ENCODE measurements at places on chromosomes 1 and 21.

- no peak for DNase-seq
These were observed 136.8 kb upstream of the USP25 start for GRCh38 chr21:15592957-15593356.

DNA sequence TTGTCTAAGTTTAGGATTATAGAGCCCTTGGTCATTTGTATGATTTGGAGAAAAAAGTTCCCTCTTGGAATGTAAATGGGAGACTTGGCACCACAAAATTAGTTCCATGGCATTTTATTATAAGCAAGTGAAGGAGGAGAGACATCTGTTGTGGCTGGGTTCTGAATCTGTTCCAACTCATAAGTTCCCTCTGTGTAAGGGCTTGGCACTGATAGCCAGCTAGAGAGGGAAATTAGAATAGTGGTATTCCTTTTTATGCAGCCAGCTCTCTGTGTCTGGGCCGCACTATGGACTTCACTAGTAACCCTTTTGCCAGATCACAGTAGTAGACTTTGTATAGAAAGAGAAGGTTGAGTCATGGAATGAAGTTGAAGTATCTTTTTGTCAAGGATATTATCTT lies 31.1 kb downstream of the GNAI3 start:
- no peak for DNase-seq

DNA sequence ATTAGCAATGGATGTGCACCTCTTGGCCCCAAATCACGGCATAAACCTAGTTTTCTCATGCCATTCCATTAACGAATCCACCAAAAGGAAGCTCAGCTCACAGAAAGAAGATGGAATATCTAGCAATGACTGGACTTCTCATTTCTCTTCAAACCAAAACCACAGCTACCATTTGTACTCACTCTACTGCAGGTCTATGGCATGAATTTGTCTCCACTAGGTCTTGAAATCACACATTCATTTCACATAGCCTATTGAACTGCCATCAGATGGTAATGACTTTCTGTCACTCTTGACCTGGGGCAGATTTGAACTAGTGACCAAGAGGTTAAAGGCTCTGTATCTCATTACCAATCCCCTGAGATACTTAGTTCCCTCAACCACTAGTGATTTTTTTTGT lies 382.7 kb downstream of the DPYD start:
- no peak for DNase-seq

DNA sequence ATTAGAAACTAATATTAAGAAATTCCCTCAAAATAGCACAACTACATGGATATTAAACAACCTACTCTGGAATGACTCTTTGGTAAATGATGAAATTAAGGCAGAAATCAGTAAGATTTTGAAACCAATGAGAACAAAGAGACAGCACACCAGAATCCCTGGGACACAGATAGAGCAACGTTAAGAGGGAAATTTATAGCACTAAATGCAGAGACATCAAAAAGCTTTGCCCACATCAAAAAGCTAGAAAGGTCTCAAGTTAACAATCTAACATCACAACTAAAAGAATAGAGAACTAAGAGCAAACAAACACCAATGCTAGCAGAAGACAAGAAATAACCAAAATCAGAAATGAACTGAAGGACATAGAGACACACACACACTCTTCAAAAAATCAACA lies 48.6 kb upstream of the LRRC8B start:
- DNase-seq: no peak

DNA sequence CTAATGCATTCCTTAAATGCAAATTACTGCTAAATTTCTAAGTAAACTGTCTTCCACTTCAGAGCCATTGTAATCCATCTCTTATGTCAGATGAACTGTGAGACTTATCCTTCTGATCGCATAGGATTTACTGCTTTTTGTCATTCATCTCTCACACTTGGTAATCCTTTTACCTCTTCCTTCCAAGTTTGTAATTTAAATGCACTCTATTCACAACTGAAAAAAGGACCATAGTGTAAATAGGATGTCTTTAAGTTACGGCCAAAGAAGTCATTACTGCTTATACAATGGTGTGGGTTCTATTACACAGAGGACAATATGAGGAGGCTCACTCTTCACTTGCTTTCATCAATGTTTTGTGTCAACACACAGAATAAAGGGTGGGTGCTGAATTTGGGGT lies 393.3 kb downstream of the PTBP2 start:
- DNase-seq: no peak

GRCh38 chr1:116259663-116260062 lies 113.4 kb upstream of the ATP1A1 start:
- DNase-seq: no peak

GRCh38 chr1:37945743-37946702 lies 830 bp downstream of the INPP5B start:
- no peak for DNase-seq

DNA sequence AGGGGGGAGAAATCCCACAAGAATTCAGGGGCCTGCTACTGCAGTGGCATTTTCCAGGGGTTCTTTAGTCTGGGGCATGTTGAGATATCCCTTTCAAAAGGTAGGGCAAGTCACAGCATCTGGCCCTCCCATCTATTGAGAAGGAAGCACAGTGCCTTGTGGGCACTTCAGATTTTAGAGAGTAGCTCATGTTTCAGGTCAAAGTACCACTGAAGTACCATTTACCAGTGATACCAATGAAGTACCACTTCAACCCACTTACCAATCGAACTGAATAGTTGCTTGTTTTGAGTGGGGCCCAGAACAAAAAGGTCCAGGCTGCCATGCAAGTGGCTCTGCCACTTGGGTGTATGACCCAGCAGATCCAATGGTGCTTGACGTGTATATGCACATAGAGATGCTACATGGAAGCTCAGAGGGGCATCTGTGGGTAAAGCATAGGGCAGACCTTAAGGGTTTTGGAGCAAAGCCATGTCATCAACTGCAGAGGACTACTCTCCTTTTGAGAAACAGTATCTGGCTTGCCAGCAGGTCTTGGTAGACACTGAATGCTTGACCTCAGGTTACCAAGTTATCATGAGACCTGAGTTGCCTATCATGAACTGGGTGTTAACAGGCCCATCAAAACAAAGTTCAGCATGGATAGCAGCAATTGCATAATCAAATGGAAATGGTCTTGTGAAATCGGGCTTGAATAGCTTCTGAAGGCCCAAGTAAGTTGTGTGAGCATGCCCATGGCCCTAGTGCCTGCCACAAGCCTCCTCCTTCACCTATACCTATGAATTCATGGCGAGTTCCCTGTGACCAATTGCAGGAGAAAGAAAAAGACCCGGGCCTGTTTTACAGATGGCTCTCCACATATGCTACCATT lies 23.5 kb downstream of the PLA2G2D start:
- no peak for DNase-seq

GRCh38 chr1:228079013-228079412 lies 3.5 kb upstream of the ARF1 start:
- DNase-seq: no peak

DNA sequence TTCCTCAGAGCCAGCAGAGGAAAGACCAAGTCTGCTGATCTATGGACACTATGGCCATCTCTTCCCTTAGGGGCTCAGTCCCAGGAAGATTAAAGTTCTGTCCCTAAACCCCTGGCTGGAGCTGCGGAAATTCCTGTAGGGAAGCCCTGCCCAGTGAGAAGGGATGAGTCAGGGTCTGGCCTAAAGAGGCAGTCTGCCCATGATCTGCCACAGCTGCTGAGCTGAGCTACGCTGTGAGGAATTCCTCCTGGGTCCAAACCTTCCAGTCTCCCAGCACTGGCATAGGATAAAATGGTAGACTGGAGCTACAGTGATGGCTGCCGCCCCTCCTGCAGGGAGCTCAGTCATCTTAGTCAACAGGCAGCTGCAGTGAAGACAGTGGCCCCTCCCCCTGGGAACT lies 213.7 kb downstream of the BRINP2 start:
- DNase-seq: no peak

DNA sequence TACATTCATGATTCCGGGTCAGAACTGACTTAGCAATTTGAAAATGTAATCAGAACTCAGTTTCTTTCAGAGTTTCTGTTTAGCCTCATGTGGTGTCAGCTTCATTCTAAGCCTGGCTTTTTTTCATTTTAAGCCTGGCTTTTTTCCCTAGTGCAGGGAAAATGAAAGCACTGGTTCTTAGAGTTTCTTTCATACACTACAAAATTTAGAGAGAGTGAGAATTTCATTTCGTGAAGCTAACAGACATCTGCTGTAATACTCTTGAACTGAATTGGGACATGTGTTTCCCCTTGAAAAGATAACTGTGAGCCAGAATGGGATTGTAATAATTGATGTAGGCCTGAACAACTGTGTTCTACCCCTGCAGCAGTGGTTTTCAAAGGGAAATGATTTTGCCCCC lies 95.3 kb upstream of the KIAA0040 start:
- no peak for DNase-seq

DNA sequence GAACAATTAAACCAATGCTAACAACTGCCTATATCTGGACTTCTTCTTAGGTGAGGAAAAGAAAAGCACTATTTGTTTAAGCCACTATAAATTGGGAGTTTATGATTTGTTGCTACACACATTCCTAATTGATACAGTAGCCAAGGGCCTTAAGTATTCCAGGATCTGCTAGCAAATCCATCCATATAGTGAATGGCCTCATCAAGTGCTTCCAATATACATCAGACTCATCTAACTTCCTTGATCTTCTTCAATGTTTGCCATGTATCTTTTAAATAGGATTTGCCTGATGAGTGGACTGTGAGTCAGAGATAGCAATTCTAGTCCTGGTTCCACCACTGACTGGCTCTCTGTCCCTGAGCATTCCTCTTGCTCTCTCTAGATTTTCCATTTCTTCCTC lies 430.2 kb downstream of the OMA1 start:
- DNase-seq: no peak

DNA sequence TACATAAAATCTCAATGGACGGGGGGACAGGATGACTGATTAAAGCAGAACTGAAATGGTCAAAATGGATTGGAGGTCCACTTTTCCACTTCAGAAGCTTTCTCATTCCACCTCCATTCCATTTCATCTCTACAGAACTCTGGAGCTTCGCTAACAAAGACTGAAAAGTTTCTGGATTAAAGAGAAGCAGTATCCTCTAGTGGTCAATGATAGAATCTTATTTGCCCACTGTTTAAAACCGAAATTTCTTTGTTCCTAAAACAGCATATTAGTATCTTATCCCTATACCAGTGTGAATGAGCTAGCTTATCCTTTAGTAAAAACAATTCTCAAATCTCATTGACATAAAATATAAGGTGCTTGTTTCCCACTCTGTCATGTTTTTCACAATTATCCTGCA lies 890.6 kb downstream of the KCNT2 start:
- DNase-seq: no peak

- DNase-seq: no peak
These were observed 32.4 kb upstream of the MGST3 start for GRCh38 chr1:165598676-165599059.

- no peak for DNase-seq
These were observed 73.1 kb upstream of the USP24 start for GRCh38 chr1:55288245-55288644.

GRCh38 chr1:63601463-63601862 lies 8.3 kb downstream of the PGM1 start:
- no peak for DNase-seq

DNA sequence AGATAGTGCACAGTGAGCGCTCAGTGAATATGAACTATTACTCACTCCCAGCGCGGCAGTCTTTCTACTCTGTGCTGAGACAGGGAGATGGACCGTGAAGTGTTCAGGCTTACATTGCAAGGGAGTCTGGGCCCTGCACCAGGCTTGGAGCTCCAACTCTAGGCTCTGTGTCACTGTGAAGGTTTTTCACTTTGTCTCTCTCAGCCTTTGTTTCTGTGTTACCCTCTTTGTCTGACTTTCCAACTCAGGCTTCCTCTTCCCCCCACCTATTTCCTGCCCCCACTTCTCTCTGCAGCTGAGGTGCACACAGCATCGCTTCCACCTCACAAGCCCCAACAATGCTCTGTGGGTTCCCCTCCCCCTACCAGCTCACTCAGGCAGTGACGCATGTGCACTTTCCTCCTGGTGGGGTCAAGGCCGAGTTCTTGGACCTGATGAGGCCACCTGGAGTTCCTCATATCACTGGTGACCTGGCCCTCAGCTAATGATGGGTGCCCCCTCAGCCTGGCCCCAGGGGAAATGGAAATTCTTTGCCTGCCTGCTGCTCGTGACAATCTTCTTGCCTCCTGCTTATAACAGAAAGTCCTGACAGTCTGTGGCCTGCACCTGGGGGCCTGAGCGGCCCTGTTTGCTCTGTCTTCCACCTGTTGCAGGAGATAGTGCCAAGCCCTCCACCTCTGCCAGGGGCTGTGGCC lies 1.1 kb upstream of the LCK start:
- peak; percentile 54 for DNase-seq

DNA sequence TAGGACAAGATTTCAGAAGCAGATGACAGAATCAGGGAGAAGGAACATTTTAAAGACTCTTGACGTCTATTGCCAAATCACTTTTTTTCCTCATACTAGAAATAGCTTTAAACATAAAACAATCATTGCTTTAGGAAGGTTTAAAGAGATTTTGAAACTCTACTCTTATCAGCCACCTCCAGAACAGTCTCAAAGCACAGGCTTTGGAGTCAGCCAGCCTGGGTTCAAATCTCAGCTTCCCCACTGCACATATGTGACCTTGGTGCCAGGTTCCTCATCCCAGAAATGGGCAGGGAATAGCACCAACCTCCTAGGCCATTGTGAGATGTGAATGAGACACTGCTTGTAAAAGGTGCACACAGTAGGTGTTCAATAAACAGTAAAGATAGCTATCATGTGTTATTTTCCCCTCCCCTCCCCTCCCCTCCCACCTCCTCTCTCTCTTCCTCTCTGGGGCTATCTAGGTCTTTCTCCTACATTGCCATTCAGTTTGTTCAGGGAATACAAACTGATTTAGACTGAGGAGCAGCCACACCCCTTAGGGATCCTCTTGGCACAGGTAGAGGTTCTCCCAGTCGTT lies 20.6 kb downstream of the SPOCD1 start:
- no peak for DNase-seq

- no peak for DNase-seq
These were observed 50.5 kb downstream of the ABCD3 start for GRCh38 chr1:94468708-94469107.

- no peak for DNase-seq
These were observed 5.1 kb downstream of the FHAD1 start for GRCh38 chr1:15251857-15252835.

- DNase-seq: no peak
These were observed 291.8 kb upstream of the USP24 start for GRCh38 chr1:55506740-55507577.

DNA sequence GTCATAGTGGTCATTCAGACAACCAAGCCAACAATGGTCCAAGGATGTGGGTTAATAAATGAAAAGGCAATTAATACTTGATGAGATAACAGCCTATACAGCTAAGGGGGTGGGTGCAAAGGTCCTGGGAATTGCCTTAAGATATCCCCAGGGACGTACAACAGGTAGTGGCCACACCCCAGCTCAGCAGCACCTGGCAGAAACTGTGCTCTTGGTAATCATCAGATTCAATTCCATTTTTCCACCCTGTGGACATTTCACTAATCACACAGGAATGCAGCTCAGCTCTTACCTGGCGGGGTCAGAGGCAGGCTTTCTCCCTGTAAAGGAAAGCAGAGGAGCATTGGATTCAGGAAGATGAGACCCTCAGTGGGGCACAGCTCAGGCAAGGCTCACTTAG lies 32.9 kb downstream of the FCRL5 start:
- no peak for DNase-seq

- no peak for DNase-seq
These were observed 12.1 kb downstream of the FOXD2 start for GRCh38 chr1:47449822-47450552.
